ENCODE measurements at places on chromosomes 12 and 14. TPM values are rescaled to one million over a fixed set of nuclear protein-coding genes. Genes with fewer than 3 reads are reported as not detected.

Gene KCNMB4
- 0.40 TPM for total RNA-seq

Gene IL22
- total RNA-seq = 0.61 TPM

Gene CD163L1
- not detected for total RNA-seq

Gene FAIM2
- total RNA-seq = 0.05 TPM

Gene DEPDC4
- 1.5 TPM for total RNA-seq
